Activated CD4-positive, alpha-beta T cell treated with anti-CD3 and anti-CD28 coated beads for 36 hours (primary cell): ENCODE measurements at places on chromosomes 7 and 10. TPM values are rescaled to one million over a fixed set of nuclear protein-coding genes. Genes with fewer than 3 reads are reported as not detected.
A peak's percentile ranks its signal among the peaks of the same experiment; 100 is the strongest.

DNA sequence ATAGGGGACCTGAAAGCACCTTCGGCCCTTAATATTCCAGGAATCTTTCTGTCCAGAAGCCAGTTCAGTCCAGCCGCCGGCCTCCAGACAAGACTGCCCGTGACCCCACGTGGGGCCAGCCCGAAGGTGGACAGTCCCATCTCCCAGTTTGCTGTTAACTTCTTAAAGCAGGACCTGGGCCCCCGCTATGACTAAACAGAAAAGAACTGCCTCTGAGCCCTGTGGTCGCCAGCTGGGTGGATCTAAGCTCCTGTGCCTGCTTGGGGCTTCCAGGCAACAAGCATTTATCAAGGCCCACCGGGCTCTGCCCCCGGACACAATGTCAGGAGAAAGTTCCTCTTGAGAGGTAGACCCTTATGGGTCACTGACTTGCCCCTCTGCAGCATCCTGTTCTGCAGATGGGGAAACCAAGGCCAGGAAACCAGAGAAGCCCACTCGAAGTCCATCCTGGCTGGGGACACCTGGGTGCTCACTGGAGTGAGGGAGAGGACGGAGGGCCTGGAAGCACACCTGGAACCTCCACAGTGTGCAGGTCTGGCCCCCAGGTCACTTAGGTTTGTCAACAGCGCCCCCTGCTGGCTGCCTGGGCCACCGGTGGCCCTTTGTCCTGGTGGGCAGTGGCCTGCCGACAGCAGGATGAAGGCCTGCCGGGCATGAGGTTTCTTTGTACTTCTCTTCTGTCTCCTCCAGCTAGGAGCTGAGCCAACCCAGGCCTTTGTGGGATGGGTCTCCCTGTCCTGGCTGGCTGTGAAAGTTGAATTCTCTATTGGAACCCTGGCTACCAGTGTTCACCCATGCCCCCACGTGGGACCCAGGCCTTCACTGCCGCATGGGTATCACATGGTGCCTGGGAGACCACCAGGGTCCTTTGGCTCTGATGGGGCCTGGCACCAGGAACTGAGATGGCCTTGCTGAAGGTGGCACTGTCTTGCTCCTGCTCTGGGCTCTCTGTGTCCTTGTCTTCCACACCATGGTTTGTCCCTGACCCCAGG lies 128.0 kb downstream of the ZMIZ1 start:
- peak; percentile 88 for DNase-seq
- H3K27ac ChIP-seq: no peak overlapping the region
- no peaks in the 10 kb centered on the region for H3K27me3 ChIP-seq
- no peak overlapping the region for H3K4me3 ChIP-seq
- no peaks in the 10 kb centered on the region for H3K36me3 ChIP-seq

GRCh38 chr7:111535142-111535870 lies 27.0 kb downstream of the IMMP2L start:
- H3K4me3 ChIP-seq: no peak overlapping the region
- H3K36me3 ChIP-seq: peaks cover 8% of the 10 kb centered on the region
- no peaks in the 10 kb centered on the region for H3K27me3 ChIP-seq
- no peaks in the 10 kb centered on the region for H3K4me1 ChIP-seq
- no peak for DNase-seq

GRCh38 chr7:80002865-80003264 lies 131.8 kb upstream of the GNAI1 start:
- no peaks in the 10 kb centered on the region for H3K27me3 ChIP-seq
- DNase-seq: no peak
- H3K4me1 ChIP-seq: no peaks in the 10 kb centered on the region

DNA sequence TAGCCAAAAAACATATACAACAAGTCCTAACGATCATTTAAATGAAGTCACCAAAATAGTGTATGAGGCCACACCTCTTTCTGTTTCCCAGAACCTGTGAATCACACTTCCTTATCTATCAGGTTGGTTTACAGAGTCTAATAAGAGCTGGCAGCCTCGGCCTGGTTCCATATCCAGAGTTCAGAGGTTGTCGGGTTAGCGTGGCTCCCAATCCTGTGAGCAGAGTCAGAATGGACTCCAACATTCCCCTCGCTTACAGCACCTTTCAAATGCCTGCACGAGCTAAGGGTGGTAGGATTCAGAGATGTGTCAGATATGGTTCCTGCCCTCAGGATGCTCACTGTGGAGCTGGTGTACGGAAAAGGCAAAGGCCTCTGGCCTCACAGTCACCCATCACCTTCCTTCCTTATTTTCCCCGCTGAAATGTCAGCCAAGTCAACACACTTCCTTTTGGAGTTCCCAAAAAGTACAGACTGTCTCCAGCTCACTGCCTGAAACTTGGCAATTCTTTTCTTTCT lies 6.0 kb downstream of the IL15RA start:
- no peaks in the 10 kb centered on the region for H3K27me3 ChIP-seq
- DNase-seq: peak; percentile 55
- no peak overlapping the region for H3K4me3 ChIP-seq
- H3K4me1 ChIP-seq: peaks cover 51% of the 10 kb centered on the region
- peaks cover 24% of the 10 kb centered on the region for H3K36me3 ChIP-seq

DNA sequence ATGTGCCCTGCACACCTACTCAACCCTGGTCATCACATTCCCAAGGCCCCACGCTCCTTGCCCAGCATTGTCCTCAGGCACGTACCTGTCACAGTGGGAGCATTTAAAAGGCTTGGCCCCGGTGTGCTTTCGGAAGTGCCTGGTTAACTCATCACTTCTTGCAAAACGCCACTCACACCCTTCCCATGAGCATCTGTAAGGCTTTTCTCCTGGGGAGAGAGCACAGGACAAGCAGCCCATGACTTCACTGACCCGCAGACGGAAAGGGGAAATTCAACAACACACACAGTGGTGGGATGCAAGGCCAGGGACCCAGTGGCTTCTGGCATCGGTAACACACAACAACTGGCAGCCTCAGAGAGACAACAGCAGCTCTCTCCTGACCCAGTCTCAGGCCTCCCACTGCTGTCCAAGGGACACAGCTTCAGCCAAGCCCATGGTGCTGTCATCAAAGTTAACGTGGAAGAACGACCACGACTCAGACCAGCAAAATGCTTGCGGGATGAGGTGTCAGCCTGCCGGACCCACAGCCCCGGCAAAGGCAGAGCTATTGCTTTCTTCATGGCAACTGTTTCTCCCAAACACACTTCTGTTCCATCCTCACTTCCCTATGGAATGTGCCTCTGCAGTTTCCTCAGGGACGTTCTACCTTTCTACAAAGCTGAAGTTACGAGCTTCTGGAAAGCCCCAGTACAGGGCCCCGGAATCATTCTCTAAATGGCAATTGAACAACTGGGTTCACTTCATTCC lies 4.8 kb downstream of the KLF6 start:
- peaks cover 66% of the 10 kb centered on the region for H3K4me1 ChIP-seq
- no peak for DNase-seq
- peak overlapping the region; percentile 97 for H3K27ac ChIP-seq

The GNAT3 gene
- total RNA-seq: not detected

DNA sequence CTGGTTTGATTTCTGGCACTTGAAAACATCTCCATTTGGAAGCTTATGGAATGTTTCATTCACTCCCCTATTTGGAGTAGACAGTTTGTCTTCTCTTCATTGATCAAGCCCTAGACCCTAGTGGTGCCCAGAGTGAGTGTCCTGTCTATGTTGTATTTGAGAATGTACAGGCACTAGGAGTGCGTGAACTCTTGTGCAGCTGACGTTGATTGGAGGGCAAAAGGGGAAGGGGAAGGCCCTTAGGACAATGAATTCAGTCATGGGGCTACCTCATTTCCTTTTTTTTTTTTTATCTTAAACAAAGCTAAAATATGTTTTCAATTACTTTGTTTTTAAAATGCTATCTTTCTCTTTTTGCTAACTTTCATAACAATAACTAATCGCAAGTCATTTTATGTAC lies 66.5 kb downstream of the ADD3 start:
- H3K4me1 ChIP-seq: peaks cover 87% of the 10 kb centered on the region
- H3K27ac ChIP-seq: peak overlapping the region; percentile 76
- no peaks in the 10 kb centered on the region for H3K27me3 ChIP-seq
- DNase-seq: peak; percentile 49

DNA sequence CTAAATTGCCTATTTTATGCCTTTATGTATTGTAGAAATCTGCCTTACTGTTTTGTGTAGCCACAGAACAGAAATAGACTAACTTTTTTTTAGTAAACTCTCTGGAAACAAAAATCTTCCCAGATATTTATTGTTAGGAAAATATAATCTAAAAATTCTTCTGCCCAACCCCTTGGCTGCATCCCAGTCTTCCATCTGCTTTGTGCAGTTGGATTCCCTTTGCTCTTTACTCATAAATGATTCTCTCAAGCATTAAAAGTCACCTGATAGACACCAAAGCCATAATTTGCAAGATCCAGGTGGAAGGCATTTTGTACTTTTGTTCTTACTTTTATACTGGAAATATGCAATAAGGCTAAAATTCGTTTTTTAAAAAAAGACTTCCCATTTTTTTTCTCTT lies 6.1 kb upstream of the CAV2 start:
- DNase-seq: no peak
- peaks cover 35% of the 10 kb centered on the region for H3K27me3 ChIP-seq
- no peaks in the 10 kb centered on the region for H3K36me3 ChIP-seq
- H3K4me1 ChIP-seq: no peaks in the 10 kb centered on the region
- no peak overlapping the region for H3K4me3 ChIP-seq
- no peak overlapping the region for H3K27ac ChIP-seq

DNA sequence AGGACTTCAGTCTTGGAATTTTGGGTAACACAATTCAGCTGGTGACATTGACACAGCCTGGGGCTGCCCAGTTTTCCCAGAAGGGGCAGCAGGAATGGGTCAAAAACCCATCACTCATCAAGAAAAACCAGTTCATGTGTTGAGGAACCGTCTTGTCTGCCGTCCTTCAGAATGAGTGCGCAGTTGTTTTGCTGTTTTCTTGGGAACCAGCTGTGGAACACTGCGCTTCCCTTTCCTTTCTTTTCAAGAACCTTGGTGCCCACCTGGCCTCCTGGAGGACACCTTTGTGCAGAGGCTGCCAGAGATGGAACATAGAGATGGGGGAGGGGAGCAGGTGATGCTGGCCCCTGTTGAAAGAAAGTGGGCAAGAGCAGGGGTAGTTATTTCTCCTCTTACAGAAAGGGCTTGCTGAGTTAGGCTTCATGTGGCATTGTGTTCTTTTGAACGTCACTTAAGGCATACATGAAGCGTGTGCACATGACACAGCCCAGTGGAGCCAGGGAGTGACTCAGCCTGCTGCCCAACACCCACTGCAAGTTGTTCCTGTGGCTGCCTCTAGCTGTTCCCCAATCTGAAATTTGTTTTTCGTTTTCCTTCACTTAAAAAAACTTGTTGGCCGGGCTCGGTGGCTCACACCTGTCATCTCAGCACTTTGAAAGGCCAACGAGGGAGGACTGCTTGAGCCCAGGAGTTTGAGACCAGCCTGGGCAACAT lies 87.4 kb upstream of the TNS3 start:
- H3K4me3 ChIP-seq: no peak overlapping the region
- H3K27ac ChIP-seq: no peak overlapping the region
- no peaks in the 10 kb centered on the region for H3K27me3 ChIP-seq
- no peaks in the 10 kb centered on the region for H3K4me1 ChIP-seq
- DNase-seq: peak; percentile 15
- no peaks in the 10 kb centered on the region for H3K36me3 ChIP-seq

The TAS2R5 gene
- 1.4 TPM for total RNA-seq

GRCh38 chr7:157473051-157473569 lies 136.3 kb downstream of the DNAJB6 start:
- DNase-seq: no peak
- H3K4me1 ChIP-seq: peaks cover 39% of the 10 kb centered on the region
- H3K36me3 ChIP-seq: peaks cover 15% of the 10 kb centered on the region
- no peaks in the 10 kb centered on the region for H3K27me3 ChIP-seq

GRCh38 chr7:132255898-132256297 lies 320.4 kb downstream of the PLXNA4 start:
- H3K36me3 ChIP-seq: no peaks in the 10 kb centered on the region
- DNase-seq: no peak
- peaks cover 12% of the 10 kb centered on the region for H3K27me3 ChIP-seq
- H3K4me3 ChIP-seq: no peak overlapping the region
- no peak overlapping the region for H3K27ac ChIP-seq

DNA sequence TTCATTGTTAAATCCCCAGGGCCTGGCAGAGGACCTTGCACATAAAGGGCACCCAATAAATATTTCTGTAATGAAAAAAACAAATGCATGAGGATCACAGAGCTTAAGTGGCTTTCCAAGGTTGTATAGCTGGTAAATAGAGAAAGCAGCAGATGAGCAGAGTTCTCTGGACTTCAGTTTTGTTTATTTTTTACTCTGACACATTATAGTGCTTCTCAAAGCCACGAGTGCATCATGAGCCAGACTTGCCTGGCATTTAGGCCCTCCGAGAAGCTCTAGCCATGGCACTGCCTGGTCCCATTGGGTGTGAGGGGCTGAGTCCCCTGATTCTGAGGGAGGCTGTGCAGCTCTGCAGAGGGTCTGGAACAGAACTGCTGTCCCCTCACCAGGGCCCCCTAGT lies 87.2 kb upstream of the ZNF32 start:
- no peak overlapping the region for H3K4me3 ChIP-seq
- peaks cover 13% of the 10 kb centered on the region for H3K4me1 ChIP-seq
- peaks cover 3% of the 10 kb centered on the region for H3K27me3 ChIP-seq
- no peaks in the 10 kb centered on the region for H3K36me3 ChIP-seq
- no peak overlapping the region for H3K27ac ChIP-seq
- DNase-seq: no peak

- DNase-seq: no peak
- H3K36me3 ChIP-seq: peaks cover 48% of the 10 kb centered on the region
- H3K27me3 ChIP-seq: no peaks in the 10 kb centered on the region
- H3K4me3 ChIP-seq: peak overlapping the region; percentile 6
Measured at GRCh38 chr10:21702633-21703111, 168.6 kb downstream of the MLLT10 start.

DNA sequence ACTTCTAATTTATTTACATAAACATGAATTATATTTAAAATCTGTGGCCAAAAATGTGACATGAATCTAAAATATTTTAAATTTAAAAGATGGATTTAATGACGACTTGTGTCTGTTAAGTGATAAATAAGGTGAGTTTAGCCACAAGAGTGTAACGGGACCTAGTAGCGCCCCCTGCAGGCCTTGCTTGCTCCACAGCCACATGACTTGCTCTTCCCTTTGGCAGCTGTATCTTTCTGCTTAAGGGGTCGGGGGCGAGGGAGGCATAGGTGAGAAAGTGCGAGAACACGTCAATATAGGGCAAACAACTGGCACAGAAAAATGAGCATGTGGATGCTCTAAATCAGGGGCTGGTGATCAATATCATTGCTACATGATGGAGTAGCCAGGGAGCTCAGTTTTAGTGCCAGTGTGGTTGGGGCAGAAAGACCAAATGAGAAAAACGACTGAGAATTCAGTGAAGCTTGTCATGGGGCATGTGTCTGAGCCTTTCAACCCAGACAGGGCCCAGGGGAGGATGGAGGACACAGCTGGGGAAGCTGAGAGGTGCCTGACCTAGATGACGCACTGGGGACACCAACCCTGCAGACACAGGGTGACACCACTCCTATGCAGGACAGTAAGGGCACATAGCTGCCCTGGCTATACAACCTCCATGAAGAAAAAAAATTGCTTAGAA lies 49.8 kb downstream of the PAXIP1 start:
- H3K4me1 ChIP-seq: no peaks in the 10 kb centered on the region
- no peaks in the 10 kb centered on the region for H3K27me3 ChIP-seq
- DNase-seq: peak; percentile 83
- H3K4me3 ChIP-seq: no peak overlapping the region
- no peak overlapping the region for H3K27ac ChIP-seq

The SVIL gene
- total RNA-seq: 12.5 TPM

The SFXN2 gene
- 18.2 TPM for total RNA-seq
